ENCODE measurements at places on chromosomes 5 and 9.
A peak's percentile ranks its signal among the peaks of the same experiment; 100 is the strongest.

DNA sequence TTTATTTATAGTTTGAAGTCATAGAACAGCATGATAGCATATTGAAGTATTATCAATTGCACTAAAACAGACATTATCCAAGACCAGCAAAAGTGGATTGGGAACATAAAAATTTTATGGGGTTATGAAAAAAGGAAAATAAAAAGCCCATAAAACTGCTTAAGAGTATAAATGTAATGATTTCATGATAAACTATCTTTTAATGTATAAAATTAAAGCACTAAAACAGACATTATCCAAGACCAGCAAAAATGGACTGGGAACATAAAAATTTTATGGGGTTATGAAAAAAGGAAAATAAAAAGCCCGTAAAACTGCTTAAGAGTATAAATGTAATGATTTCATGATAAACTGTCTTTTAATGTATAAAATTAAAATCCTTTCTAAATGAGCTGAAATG is 119.0 kb upstream of the DAPK1 start:
- no peak for DNase-seq

- DNase-seq: peak; percentile 31
These were observed 23.8 kb upstream of the ZNF622 start for GRCh38 chr5:16489322-16489791.

- DNase-seq: no peak
These were observed 179.8 kb downstream of the SEC61B start for GRCh38 chr9:99401680-99402504.

DNA sequence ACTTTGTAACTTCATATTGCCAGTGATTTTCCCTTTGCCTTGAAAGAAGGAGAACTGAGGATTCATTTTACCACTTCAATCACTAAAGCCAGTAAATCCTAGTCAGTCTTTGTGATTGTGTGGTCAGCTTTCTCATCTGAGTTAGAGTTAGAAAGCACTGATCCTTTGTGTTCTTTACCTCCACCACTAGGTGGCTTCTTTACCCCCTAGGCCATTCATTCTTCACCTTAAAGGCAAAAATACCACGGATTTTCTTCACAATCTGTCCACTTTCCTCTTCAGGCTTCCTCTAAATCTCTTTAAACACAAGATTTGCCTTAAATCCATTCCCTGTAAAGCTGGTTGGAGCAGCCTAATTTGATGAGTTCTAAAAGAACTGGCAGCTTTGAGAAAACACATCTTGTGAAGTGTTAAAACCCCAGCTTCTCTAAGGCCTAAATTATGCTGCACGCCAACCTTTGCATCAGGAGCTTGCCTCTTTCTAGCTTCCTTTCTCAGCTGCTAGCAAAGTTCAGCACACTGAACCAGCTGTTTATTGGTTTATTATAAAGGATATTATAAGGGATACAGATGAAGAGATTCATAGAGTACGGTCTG is 20.4 kb downstream of the BDP1 start:
- no peak for DNase-seq

Data from tibial nerve (tissue), 4 donors.